ENCODE measurements at places on chromosomes 13 and 19.
A peak's percentile ranks its signal among the peaks of the same experiment; 100 is the strongest.

- no peak for DNase-seq
Measured at GRCh38 chr13:91248249-91248648, 99.2 kb upstream of the MIR17HG start.

GRCh38 chr13:43391036-43391435, 367.6 kb downstream of the DNAJC15 start:
- DNase-seq = no peak

DNA sequence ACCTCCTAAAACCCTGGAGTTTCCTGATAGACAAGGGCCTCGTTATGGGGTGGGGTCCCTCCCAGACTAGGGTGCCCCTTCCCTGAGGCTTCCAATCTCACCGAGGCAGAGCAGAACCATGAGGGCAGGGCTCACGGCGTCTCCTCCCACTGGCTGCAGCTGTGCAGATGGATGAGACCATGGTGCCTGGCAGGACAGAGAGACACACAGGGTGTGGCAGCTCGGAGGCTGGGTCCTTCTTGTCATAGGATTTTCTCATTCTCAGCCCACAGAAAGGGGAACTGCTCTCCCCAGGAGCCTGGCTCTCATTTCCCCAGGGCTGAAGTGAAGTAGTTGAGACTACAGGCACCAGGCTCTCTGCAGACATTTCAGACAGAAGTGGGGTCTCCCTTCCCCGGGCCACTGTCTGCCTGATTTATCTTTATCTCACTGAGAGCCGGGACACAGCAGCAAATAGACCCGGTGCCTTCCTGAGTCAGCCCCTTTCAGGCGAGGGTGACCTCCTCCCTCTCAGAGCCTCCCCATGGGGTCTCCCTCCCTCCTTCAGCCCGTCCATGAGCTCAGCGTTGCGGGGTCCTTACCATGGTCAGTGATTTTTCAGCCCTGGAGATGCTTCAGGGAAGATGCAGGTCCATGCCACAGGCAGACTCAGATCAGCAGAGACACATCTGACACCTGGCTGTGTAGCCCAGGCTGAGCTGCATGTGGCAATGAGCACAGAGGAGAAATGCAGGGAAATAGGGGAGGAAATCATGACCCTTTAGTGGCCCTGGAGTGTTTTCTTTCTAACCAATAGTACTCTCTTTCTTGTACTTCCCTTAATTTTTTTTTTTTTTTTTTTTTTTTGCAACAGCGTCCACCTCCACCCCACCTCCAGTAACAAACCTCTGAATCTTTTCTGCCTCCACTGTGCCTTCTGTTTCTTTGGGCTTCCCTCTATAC, at the start of gene LILRA5:
LILRA5 (minus strand) TSS at position 731 of the 942 bp plus-strand sequence; CDS start at position 584, 147 bp downstream.
- no peak for DNase-seq

DNA sequence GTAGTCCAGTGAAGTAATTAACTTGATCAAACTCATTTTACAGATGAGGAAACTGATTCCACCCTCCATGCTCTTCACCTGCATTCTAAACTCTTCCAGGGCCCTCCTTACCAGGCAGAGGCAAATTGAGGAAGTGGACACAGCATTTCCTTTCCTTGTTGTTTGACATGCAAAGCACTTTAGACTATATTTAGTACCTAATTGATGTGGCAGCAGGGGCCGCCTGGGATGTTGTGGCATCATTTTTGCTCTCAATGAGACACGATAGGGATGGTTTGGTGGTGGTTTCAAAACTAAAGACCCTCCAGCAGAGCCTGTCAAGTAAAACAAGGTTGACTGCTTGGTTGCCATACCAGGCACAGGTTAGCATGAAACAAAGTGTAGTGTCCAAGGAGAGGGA, 7.9 kb downstream of the SIPA1L3 start:
- DNase-seq = no peak

- no peak for DNase-seq
Measured at GRCh38 chr13:21799671-21800070, 128.8 kb downstream of the FGF9 start.

DNA sequence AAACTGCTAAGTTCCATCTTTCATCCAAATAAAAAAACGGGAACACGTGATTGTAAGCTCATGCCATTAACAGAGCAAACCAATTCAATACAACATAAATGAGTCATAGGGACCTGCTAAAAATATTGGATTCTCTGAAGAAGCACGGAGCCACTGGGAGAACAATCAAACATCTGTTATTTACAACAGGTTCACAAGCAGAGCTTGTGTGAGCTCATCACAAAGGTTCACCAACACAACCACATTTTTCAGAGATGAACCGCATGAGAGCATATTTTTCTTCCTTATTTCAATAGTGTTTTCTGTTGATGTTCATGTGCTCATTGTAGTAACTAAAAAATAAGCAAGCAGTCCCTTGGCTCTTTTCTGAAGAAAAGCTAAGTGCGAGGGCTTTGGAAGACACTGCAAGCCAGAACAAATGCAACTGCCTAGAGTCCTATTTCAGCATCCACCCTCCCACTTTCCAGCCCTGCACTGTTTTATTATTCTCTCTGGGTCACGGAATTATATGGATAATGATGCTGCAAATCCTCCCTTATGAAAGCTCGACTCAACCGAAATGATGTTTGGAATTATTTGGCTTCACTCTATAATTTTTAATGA, 545.8 kb downstream of the LIG4 start:
- DNase-seq = no peak

- DNase-seq = no peak
Measured at GRCh38 chr13:49314344-49314882, 66.7 kb downstream of the CDADC1 start.

- DNase-seq = no peak
Measured at GRCh38 chr13:31903111-31903815, 128.3 kb upstream of the FRY start.

DNA sequence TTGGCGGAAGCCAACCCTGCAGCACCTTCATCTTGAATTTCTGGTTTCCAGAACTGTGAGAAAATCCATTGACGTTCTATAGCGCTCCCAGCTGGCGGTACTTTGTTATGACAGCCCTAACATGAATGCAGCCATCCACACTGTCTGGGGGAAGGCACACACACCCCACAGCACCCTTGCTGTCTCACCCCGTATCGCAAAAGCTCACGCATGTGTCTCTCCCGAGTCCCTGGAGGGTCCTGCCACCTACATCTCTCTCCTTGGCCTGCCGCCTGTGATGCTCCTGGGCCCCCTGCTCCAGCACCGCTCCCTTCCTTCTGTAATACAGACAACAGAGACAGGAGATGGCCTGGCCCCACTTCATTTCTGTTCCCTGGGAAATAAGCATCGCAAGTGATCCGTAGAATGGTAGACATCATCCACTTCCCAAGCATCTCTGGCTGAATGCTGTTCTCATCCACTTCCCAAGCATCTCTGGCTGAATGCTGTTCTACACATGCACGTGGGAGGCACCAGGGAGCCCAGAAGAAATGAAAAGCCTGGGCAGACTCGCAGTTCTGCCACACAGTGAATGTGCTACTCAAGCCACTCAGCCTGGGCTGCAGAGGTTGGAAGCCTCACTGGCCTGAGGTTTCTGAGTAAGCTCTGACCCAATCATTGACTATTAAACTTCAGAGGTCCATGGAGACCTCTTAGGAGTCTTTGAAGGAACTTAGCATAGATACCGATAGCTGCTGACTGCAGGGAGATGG, 29.6 kb downstream of the EPN1 start:
- DNase-seq = no peak

GRCh38 chr13:29369060-29369743, 226.3 kb downstream of the SLC7A1 start:
- peak; percentile 53 for DNase-seq

DNA sequence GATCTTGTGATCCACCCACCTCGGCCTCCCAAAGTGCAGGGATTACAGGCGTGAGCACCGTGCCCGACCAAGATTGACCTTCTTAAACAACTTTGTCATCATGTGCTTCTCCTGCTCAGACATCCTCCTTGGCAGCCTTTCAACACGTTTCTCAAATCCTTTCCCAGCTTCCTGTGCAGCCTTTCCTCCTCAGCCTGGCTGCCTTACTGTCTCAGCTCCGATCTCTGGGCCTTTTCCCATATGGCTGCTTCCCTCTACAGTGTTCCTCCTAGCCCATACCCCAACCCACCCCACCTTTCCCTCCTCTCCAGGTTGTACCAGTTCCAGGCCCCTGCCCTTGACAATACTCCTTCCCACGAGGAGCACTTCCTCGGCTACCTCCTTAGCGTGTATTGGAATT, 7.2 kb downstream of the PHF11 start:
- DNase-seq = no peak

GRCh38 chr13:40644838-40645604, 21.4 kb downstream of the FOXO1 start:
- no peak for DNase-seq

GRCh38 chr19:29548483-29549085, 22.8 kb downstream of the VSTM2B start:
- no peak for DNase-seq

DNA sequence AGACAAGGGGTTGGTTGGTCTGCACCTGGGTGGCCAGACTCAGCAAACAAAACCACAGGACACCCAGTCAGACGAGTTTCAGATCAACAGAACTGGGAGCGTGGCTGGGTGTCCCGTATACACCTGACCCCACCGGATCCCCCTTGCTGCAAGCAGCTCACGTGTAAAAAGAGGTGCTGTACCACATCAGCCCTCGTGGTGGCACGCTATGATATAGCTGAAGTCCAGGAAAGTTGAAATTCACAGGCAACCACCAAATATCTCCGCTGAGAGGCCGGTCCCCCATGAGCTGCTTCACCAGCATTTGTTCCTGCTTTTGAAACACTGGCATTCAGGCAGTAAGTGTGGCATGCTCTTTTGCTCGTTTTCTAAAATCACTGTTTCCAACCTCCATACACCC, 92.3 kb downstream of the TUBA3C start:
- DNase-seq = peak; percentile 10

DNA sequence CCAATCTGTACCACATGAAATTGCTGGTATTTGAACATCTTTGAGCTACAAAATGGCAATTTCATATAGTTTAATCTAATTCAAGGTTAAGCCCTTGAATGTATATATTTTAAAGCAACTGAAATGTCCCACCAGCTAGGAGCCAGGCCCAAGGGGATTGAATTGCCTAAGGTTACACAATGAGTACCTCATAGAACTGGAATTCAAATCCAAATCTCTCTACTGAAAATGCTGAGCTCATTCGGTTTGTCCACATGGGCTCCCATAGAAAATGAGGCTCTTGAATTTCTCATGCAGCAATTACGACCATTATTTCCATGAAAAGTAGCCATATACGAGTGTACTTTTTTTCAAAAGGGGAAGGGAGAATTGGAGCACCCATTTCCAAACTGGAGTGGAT, 31.5 kb upstream of the FNDC3A start:
- DNase-seq = no peak

DNA sequence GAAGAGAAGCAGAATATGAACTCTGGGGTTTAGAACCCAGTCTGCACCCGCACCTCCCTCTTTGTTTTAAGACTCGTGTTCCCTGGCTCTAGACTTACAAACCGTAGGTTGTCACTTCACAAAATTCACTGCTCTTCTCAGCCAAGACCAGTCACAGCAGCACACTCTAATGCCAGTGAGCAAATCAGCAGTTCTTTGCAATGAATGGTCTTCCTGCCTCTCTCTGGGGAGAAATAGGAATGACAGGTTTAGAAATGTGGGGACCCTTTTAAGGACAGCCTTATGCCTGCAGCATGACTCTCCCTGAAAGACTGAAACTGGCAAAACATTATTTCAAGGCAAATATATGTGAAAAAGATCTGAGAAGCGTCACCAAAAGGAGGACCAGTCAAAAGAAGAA, 156.9 kb downstream of the KCTD15 start:
- no peak for DNase-seq

DNA sequence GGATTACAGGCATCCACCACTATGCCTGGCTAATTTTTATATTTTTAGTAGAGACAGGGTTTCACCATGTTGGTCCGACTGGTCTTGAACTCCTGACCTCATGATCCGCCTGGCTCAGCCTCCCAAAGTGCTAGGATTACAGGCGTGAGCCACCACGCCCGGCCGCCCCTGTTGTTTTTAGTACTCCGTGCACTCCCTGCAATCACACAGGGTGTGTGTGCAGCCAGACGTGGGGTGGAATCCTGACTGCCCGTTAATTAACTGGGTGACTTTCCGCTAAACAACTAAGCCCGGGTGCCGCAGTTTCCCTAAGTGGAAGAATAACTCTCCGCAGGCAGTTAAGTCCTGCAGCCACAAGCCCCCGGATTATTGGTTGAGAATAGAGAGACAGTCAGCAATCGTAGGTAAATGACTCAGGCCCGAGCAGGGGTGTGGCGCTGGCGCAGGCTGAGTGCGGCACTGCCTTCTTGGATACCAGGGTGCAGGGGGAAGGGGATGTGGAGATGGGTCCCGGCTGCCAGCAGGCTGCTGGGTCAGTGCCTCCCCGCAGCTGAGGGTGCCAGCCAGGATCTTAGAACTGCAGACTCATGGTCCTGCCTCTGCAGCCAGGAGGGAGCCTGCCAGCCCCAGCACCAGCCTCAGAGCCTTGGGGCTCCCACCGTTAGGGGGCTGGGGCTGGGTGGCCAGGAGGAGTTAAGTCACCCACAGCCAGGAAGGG, 6.1 kb upstream of the FXYD3 start:
- no peak for DNase-seq

DNA sequence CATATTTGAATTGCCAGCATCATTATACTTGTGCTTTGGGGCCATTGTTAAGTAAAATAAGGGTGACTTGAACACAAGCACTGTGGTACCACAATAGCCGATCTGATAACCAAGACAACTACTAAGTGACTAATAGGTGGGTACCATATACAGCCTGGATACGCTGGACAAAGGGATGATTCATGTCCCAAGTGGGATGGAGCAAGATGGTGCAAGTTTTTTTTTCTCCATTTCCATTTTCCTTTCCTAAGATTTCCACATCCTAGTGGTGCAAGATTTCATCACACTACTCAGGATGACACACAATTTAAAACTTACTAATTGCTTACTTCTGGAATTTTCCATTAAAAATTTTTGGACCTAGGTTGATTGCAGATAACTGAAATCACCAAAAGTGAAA, 15.1 kb downstream of the BRCA2 start:
- DNase-seq = peak; percentile 34

DNA sequence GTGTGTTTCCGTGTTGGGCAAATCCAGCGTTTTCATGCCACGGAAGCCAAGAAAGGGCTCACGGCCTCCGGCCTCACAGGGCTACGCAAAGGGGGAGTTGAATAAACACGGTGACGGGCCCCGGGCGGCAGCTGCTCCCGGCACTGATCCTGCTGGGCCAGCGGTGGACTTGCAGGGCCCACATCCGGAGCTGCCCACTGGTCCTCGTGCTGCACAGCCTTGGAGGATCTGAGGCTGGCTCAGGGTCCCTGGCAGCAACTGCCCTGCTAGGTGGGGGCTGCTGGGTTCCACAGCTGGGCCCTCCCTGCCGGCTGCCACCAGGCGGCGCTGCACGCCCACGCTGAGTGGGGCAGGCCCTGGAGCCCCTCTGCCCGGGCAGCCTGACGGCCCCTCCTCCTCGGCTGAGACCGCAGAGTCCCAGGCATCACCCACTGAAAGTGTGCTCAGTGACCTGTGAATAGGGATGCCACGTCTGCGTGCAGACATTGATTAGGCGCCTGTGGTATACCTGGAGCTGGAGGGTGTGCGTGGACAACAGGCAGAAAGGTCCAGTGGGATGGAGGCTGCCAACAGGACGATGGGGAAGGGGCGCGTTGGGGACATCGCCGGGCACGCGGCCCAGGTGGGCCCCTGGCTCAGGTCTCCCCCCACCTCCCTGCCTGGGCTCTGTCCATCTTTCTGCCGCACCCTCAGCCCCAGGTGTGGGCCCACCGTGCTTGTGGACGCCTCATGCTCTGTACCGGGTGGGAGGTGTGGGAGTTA, 5.3 kb upstream of the HCN2 start:
- DNase-seq = peak; percentile 48

- no peak for DNase-seq
Measured at GRCh38 chr19:8899356-8899755, 67.2 kb downstream of the MBD3L1 start.

GRCh38 chr13:111458001-111458531, 137.6 kb downstream of the TEX29 start:
- no peak for DNase-seq
